ENCODE measurements at places on chromosomes 7 and 10. TPM values are rescaled to one million over a fixed set of nuclear protein-coding genes. Genes with fewer than 3 reads are reported as not detected.

Gene SPDYE9
- total RNA-seq = not detected

Gene SPDYE6
- not detected for total RNA-seq

GRCh38 chr7:106621393-106622132, 39.4 kb downstream of the CCDC71L start:
- no peak for DNase-seq

GRCh38 chr10:97584060-97584797, at the start of gene HOGA1:
TSS of gene HOGA1 (plus strand) at chr10:97584389. CDS start at chr10:97584704, 315 bp downstream.
- DNase-seq = no peak

GRCh38 chr7:16068183-16068582, 353.2 kb downstream of the CRPPA start:
- DNase-seq = no peak

- no peak for DNase-seq
Measured at GRCh38 chr10:22218448-22218847, 633 bp upstream of the EBLN1 start.

DNA sequence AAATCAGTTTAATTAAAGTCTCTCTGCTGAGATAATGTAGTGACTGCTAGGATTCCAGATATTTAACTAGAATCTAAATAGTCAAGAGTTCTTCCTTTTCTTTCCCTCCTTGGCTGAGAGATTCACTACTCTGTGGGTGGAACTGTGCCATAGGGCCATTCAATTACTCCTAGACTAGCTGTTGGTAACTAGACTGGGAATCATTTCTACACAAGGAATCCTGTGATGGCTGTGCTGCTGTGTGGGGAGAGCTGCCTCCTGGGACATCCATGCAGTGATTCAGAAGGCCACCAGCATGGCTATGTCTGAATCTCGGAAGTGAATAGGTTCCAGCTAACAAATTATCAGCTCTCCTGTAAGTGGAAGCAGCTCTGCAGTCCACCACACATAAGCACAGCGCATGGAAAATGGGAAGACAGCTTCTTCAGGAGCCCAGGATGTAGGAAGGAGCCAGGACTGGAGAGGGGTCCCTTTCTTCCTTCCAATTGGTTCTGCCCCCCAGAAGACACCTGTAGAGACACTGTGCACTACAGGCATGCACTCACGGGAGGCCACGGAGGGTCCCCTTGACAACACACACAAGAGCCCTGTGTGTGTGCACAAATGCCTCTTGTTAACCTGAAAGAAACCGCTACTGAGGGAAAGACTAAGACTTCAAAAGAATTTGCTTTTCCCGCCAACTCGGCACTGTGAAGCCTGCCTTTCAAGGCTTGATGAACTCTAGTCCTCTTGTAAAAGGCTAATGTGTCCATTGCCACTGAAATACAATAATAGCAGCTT, 66.5 kb downstream of the SCRN1 start:
- no peak for DNase-seq

- DNase-seq = no peak
Measured at GRCh38 chr7:132091706-132092105, 484.6 kb downstream of the PLXNA4 start.

DNA sequence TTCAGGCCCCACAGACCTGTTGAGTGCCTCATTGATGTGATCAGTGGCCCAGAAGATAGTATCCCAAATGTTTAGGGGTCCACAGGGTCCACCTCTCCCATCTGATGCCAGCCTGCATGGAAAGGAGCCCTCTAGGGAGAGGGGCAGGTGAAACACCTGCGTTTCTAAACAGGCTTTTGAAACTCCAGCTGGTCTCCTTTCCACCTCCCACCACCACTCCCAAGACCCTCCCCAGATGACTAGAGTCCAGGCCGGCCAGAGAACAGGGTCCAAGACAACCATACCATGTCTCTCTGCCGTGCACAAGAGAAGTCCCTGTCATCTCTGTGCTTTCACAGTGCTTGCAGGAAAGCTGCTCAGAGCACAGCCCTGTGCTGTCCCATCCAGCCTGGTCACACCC, 105.0 kb upstream of the NANOS1 start:
- no peak for DNase-seq
